ENCODE measurements at places on chromosomes 2 and 18.

GRCh38 chr2:231294571-231295362, 96.3 kb downstream of the ARMC9 start:
- peak; percentile 38 for DNase-seq

GRCh38 chr2:240628507-240628807, 3.2 kb downstream of the GPR35 start:
- peak; percentile 57 for DNase-seq

DNA sequence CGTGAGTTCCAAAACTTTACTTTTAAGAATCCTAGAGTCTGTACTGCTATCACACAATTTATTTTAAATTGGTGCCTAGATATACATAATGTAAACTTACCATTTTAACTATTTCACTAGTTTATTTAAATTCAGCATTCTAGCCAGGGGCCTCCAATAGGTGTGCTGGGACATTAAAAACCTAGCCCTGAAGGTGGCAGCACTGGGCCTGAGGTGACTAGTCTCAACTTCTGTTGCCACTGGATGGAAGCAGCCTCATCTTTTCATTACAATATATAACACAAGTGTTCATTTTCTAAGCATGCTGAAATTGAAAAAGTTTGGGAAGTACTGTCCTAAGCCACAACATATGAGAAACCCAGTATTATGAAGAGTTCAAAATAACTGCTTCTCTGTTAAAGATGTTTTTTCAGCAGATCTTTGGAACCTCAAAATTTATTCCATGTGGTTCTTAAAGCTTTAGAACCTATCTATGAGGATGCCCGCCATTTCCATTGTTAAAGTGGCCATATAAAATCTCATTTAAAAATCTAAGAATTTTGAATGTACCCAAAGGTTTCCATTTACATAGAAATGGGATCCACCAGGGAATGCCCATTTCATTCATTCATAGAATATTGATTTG, 2.9 kb upstream of the RBBP8 start:
- peak; percentile 84 for DNase-seq

DNA sequence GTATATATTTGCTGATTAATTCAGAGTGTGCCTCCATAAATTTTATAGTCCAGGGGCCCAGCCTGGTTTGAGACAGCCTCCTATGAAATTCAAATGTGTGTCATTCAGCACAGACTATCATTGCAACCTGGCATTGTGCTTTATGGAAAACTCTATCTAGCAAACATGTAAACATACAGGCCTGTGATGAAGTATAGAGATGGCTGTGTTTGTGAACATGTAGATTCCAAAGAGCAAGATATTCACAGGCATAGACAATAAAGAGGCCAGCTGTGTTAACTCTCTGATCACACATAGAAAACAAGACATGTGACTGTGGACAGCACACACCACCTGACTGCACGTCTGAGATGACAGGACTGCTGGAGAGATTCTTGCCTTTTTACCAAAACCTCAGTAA, 297.9 kb downstream of the EN1 start:
- DNase-seq: no peak

GRCh38 chr2:174365571-174365970, 30.0 kb upstream of the SCRN3 start:
- DNase-seq: no peak

DNA sequence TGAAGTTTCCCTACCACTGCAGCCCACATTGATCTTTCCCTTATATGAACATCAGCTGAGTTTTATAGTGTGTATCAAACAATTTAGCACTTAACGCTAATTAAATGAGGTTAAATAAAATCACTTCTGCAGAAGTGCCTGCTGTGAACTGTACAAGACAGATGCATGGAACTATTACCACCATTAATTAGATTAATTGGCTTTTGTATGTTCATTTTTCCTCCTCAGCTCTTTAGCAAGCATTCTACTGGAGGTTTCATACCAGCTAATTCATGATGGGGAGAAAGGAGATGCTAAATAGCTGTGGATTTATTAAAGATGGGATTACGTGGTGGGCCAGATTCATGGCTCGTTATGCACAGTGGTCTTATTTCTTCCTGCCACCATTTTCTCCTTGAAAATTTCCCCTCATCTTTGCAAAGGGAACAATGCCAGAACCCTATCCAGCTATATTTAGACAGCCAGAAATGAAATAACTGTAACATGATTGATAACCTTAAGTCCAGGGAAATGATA, 96.7 kb downstream of the CNTNAP5 start:
- no peak for DNase-seq

GRCh38 chr2:70385966-70386595, 84.2 kb upstream of the FAM136A start:
- no peak for DNase-seq

DNA sequence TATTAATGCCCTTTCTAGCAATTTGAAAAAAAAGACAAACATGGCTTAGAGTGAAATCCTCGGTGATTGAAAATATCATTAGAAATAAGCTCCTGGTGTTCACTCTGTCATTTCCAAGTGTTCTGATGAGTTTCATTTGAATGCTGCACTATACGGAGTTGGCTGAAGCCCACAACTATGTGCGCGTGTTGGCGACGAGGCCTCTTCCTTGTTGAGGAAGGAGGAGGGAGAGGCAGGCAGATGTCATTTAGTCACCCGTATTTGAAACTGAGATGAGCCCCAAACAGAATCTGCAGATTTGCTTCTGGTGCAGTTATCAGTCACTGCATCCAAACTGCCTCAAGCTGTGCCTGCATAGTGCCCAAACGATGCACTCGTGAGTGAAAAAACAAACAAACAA, 23.5 kb upstream of the SKOR2 start:
- no peak for DNase-seq

GRCh38 chr18:68623342-68623741, 91.6 kb downstream of the TMX3 start:
- DNase-seq: no peak

DNA sequence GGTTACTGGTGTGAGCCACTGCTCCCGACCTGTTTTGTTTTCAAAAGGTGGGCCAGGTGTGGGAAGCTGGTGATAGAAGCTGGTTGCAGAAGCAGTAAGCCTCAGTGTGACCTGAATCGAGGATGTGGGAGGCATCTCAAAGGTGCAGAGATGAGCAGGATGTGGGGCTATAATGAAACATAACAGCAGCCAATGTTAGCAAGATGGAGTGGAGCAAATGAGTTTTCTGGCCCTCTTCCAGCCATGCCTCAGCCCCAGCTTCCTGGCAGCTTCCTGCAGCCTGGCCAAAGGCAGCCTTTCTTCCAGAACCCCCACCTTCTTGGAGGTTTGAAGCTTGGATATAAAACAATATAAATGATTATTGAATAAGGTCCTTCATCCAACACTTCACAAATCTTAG, 184.8 kb downstream of the NCK2 start:
- no peak for DNase-seq

Measured in posterior vena cava (tissue), 2 donors.